ENCODE measurements at places on chromosomes 1 and 21.

DNA sequence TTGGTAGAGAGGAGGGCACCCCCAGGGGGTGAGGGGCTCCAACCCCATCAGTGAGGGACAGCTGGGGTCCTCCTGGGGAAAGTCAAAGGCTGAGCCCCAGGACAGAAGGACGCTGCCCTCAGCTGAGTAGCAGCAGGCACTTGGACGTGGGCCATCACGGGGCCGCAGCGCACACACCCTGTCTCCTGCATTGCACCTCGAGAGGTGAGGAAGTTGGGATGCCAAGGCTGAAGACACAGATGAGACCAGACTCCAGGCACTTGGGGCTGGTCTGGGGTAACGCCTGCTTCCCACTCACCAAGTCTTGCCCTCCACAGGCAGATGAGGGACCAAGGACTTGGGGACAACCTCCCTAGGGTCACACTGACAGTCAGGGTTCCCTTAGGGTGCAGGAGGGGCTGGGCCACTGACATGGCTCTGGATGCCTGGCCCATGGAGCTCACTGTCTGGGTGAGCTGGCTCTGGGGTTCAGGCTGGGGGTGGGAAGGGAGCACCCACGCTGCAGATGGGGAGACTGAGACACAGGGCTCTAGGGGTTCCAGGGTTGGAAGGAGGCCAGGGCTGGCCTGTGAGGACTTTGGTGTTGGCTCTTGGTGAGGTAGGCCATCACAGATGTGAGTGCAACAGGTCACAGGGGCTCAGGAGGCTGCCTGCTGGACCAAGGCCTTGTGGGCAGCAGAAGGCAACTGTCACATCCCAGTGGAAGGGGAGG lies 16.6 kb upstream of the ZNF678 start:
- DNase-seq, result no peak

DNA sequence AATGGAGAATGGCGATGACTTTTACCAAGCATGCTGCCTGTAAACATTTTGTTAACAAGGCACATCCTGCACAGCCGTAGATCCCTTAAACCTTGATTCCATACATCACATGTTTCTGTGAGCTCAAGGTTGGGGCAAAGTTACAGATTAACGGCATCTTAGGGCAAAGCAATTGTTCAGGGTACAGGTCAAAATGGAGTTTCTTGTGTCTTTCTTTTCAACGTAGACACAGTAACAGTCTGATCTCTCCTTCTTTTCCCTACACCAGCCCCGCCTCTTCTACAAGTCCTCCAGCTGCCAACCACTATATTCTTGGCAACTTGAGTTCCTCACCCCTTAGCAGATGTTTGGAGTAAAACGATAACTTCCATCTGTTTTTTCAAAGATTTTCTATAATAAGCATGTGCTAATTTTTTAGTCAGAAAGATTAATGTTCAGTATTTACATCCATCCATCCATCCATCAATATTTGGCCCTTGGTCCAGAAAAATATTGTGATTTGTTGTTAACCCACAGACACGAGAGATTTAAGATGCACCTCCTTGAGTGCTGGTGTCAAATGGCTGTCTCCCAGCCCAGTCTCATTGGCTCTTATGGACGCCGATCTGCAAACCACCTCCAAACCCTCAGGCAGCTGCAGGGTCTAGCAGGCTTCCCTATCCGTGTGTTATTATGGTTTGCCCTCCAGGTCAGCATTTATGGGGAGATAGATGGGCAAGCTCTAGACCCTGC lies 3.8 kb downstream of the DNALI1 start:
- no peak for DNase-seq

DNA sequence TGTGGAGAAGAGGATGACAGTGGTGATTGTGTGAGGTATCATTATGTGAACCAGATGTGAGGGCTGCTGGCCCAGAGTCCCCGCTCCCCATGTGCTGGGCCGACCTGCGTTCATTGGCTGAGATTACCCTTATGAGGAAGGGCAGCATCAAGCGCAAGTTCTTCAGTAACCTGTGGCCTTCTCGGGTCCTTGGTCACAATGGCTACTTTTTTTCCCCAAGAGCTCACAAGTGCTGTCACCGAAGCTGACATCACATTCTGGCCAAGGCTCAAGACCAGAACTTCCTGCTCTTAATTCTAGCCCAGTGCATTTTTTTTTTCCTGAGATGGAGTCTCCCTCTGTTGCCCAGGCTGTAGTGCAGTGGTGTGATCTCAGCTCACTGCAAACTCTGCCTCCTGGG lies 262.9 kb downstream of the RHOU start:
- no peak for DNase-seq

- DNase-seq, result no peak
Measured at GRCh38 chr1:162206300-162206699, 136.8 kb downstream of the NOS1AP start.

GRCh38 chr1:7587773-7588456 lies 183.2 kb upstream of the VAMP3 start:
- no peak for DNase-seq

DNA sequence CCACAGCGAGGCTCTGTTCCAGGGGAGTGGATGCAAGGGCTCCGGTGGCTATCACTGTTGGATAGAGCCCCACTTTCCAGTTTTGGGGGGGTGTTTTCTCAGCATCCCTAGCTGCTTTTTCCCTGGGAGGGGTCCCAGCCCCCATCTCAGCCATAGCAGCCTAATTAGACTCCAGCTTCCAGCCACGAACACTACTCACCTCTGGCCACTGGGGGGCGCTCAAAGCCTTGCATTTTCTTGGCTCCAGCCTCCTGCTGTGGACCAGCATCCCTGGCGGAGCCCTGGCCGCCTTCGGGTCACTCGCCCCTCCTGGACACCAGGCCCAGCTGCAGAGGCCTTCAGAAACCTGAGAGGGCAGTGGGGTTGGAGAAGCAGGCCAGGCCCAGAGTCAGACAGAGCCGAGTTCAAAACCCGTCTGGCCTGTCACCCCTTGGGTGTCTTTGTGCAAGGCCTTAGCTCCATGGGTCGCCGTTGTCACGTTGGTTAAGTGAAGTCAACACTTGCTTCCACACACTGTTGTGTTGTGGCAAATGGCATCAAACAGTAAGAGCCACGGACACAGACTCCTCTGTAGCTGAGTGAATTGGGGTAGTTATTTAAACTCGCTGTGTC lies 93.5 kb upstream of the ACTL8 start:
- peak; percentile 78 for DNase-seq
